ENCODE measurements at places on chromosomes 1 and 21. TPM values are rescaled to one million over a fixed set of nuclear protein-coding genes. Genes with fewer than 3 reads are reported as not detected.
A peak's percentile ranks its signal among the peaks of the same experiment; 100 is the strongest.

DNA sequence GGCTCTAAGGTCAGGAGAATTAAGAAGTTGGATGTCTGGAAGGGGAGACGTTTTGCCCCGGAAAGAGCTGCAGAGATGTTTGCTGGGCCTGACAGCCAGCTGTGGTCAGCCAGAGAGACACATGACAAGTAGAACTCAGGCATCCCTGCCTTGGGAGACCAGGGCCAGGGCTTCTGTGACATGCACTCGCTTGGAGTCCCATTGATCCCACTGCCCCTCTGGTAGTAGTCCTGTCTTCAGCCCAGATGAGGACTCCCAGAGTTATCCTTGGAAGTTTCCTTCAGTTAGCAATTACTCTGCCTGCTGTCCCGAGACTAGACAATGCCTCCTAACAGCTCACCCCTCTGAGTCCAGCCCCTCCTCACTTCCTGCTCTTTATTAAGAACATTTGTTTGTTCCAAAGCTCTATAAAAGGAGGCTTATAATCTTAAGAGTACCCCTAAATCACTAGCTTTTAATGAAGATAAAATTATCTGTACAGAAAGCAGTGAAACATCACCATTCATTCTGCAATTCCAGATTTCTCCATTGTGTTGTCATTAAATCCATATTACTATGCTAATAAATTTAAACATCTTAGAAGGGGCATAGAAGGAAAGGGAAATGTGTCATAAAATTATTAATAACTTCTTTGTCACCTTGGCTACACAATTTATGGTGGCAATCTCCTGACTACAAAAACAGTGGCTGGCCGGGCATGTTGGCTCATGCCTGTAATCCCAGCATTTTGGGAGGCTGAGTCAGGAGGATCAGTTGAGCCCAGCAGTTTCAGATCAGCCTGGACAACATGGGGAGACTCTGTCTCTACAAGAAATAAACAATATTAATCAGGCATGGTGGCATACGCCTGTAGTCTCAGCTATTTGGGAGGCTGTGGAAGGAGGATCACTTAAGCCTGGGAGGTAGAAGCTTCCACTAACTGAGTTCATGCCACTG is 94.2 kb downstream of the KCNK1 start:
- no peak for ATAC-seq

DNA sequence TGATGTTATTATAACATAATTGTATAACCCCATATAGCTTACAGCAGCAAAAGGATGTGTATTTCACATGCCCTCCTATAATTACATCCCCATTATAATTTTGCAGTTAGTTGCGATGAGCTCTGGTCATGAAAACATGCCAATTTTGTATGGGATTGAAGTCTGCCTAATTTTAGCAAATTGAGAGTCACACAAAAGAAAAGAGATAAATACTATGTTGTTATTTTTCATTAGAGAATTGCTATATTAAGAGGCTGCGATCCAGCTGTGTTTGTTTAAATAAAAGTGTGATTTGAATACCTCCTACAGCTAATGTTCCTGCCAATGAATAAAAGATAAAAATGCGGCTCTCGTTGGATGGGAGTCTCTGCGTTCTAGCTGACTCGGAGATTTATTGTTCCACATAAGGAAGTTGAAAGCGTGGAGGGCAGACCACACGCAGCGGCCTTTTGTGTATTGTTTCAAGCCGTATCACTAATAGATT is 461.0 kb upstream of the NFIA start:
- peak; percentile 84 for ATAC-seq

- no peak for ATAC-seq
Observed at GRCh38 chr1:69494221-69494620, 73.5 kb upstream of the LRRC7 start.

- ATAC-seq, result no peak
Observed at GRCh38 chr1:153192697-153193096, 10.5 kb upstream of the LELP1 start.

GRCh38 chr1:147719029-147719698 is 41.2 kb downstream of the GJA5 start:
- ATAC-seq, result no peak

DNA sequence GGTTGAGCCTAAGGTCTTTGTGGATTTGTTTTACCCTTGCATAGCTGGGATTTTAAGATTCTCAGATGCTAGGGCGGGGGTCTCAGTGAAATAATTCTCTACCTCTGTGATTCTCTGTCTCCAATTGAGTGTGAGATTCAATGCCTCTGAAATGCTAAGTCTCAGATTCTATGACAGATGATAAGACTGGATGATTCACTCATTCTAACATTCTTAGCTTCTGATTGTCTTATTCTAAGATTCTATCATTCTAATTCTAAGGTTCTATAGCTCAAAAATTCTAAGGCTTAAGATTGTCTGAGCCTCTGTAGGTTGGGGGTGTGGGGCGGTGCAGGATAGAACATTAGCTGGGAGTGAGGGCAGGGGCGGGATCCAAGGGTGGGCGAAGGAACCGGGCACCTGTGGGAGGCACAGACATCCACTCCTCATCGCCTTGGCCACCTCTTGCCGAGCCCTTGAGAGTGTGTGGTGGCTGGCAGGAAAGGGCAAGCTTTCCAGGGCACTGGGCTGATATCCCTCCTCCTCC is 29.5 kb downstream of the ADGRB2 start:
- no peak for ATAC-seq

- no peak for ATAC-seq
Observed at GRCh38 chr21:35281956-35282355, 232.9 kb upstream of the RUNX1 start.

DNA sequence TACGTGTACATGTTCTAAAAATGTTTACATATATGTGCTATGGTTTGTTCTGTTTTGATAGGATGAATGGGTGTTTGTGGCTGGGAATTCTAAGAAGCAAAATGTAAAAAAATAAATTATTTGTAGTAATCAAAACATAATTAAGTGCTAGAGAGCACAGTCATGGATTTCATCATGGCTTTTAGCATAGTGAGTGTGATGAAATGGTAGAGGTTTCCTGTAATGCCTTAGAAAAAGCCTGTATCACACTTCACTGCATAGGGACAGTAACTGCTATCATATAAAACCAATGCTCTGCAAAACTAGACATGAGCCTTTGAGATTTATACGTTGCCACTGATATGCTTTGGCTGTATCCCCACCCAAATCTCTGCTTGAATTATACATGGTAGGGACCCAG is 99.8 kb downstream of the PTGER3 start:
- ATAC-seq, result peak; percentile 33

- ATAC-seq, result no peak
Observed at GRCh38 chr1:182715531-182715930, 31.1 kb upstream of the RGS8 start.

DNA sequence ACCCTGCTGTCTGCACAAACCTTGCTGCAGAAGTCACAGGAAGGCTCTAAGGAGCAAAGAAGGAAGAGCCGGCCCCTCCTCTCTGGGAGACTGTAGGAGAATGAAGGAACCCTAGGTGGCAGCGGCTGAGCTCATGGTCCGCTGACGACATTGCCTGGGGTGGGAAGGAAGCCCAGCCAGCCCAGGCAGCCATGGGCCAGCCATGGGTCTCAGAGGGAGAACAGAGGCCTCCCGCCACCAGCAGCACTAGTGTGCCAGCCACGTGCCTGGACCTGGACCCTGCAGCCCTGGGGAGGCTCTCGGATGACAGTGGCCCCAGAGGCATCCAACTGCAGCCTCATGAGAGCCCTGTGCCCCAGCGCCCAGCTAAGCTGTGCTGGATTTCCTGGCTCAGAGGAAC is 49.2 kb upstream of the POFUT2 start:
- ATAC-seq, result peak; percentile 86

GRCh38 chr1:43008115-43009060 is 49.7 kb upstream of the SLC2A1 start:
- peak; percentile 37 for ATAC-seq

DNA sequence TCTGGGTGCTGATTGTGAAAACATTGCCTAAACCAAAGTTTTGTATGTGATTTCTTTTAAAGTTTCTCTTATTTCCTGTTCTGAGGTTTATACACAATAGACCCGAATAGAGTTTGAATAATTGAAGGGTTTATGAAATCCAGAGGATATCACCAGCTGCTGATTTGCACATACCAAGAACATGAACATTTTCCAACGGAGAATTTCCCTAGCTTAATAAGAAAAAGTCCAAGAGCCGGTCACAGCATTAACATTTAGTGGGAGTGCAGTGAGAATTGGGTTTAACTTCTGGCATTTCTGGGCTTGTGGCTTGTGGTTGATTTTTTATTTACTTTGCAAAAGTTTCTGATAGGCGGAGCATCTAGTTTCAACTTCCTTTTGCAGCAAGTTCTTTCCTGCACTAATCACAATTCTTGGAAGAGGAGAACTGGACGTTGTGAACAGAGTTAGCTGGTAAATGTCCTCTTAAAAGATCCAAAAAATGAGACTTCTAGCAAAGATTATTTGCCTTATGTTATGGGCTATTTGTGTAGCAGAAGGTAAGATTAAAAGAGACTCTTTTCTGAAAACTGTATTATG is at the start of gene CFH:
Gene CFH (plus strand): TSS at position 407 of the 579 bp plus-strand sequence. CDS start 75 bp downstream, at position 482.
- ATAC-seq, result no peak

DNA sequence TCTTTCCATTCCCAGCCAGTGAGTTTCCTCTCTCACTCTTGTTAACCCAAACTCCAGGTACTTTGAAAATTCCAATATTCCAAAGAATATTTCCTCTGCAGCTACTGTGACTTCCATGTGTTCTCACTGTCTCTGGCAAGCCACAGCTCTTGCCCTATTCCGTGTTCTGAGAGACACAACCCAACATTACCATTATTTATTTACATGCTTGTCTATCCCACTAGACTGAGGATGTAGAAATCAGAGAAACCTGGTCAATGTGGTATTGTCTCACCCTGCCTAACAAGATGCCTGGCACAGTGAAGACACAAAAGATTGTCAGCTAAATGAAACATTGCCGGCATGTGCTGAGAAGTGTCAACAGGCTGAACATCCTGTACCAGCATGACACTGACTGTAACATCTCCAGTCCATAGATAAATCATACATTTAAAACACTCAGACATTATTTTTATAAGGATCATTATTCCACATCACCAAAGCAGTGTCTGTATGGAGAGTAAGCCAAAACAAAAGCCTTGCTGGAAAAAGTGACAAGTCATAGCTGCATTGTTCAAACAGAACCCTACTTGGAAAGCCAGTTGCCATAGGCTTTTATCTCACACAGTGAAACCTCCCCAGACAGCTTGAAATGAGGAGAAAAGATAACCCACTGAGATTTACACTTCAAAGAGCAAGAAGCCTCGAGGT is 72.3 kb downstream of the SIPA1L2 start:
- ATAC-seq, result peak; percentile 76

GRCh38 chr1:179366093-179366800 is 476 bp downstream of the AXDND1 start:
- peak; percentile 42 for ATAC-seq

GRCh38 chr1:116031302-116031835 is 55.1 kb downstream of the SLC22A15 start:
- no peak for ATAC-seq

- ATAC-seq, result peak; percentile 30
Observed at GRCh38 chr21:15164678-15165303, 100.0 kb upstream of the NRIP1 start.

DNA sequence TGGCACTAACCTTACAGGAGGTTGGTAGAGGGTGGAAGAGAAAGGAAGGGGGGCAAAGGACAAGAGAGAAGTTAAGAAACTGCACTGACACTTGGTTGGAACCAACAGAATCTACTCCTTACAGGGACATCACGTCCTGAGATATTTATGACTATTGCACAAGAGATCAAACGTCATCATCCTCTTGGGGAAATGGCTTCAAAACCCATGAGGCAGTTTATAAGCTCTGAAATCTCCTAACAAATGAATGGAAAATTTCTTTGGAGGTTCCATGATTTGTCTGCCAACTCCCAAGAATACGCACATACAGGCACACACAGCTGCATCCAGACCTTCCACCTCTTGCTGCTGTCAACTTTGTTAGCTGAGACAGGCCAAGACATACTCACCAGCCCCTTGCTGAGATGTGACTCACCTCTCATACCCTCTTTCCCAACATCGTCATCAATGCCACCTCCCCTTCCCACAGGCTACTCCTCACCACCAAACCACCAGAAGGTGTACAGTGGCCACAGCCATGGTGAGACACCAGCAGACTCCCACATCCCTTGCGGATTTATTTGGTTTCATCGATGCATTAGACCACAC is 135.5 kb downstream of the SETD4 start:
- peak; percentile 57 for ATAC-seq

DNA sequence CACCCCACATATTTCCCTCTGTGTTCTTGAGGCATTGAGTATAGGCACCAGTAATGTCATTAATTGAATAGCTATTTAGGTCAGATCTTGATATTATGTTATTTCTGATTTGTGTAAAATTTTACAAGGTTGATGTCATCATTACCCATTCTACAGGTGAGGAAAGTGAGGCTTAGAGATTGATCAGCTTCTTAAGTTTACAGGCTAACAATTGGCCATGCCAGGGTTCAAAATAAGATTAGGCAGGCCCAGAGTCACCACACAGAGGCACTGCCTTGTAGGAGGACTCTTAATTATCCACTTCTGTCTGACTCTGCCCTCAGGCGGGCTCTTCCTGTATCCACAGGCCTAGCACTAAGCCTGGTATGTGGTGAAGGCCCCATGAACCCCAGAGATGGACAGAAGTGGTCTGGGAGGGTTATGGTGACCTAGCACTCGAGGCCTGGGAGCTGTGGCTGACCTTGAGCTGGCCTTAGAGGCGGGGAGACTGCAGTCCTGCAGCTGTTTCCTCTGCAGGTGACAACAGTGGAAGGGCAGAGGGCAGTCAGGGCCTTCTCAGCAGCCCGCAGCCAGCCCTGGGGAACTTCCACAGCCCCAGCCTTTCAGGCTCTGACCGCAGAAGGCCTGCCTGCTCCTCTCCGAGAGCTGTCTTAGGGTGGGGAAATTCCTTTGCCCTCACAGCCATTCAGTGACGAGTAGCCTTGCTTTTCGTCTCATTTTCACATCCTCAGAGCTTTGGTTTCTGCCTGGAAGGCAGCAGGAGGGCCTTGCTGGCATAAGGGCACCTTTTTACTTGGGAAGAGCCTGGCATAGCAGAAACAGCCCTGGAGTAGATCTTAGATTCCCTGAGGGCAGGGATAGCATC is 12.2 kb downstream of the ZDHHC18 start:
- ATAC-seq, result no peak

DNA sequence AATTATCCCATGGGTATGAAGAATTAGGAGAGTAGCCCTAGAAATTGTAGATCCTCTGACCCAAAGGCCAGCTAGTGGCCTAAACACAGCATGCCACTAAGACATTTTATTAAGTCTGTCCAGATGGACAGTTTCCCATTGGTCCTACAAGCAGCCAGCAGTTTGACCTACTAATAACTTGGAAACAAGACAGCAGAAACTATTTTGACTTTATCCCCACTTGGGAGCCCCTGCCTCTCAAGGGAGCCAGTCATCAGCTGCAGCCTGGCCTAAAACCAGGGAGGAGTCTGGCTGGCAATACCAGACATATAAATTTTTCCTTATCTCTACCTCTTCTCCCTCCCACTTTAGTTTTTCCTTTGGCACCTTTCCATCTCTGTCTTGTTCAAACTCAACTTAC is 222.6 kb upstream of the KCTD3 start:
- ATAC-seq, result no peak

Gene NR5A2
- not detected for total RNA-seq

Gene LDLRAD1
- total RNA-seq, result not detected

Gene SLC45A1
- total RNA-seq, result 0.66 TPM

Gene BCAR3
- total RNA-seq, result 11.4 TPM

Gene C4BPA
- not detected for total RNA-seq

Gene NHLH1
- total RNA-seq, result 37.5 TPM

Gene LRRC8C
- total RNA-seq, result 6.1 TPM

Gene UBE2U
- not detected for total RNA-seq

Gene SYT14
- 17.8 TPM for total RNA-seq

Gene SLC45A3
- total RNA-seq, result 2.5 TPM

Gene LCK
- 1.2 TPM for total RNA-seq

Gene MEF2D
- total RNA-seq, result 7.0 TPM

Gene FMN2
- total RNA-seq, result 29.0 TPM

Measured in motor neuron (in vitro differentiated cells).